Hippocampal formation (tissue), 2 donors: ENCODE measurements at places on chromosomes 4 and X.
A peak's percentile ranks its signal among the peaks of the same experiment; 100 is the strongest.

DNA sequence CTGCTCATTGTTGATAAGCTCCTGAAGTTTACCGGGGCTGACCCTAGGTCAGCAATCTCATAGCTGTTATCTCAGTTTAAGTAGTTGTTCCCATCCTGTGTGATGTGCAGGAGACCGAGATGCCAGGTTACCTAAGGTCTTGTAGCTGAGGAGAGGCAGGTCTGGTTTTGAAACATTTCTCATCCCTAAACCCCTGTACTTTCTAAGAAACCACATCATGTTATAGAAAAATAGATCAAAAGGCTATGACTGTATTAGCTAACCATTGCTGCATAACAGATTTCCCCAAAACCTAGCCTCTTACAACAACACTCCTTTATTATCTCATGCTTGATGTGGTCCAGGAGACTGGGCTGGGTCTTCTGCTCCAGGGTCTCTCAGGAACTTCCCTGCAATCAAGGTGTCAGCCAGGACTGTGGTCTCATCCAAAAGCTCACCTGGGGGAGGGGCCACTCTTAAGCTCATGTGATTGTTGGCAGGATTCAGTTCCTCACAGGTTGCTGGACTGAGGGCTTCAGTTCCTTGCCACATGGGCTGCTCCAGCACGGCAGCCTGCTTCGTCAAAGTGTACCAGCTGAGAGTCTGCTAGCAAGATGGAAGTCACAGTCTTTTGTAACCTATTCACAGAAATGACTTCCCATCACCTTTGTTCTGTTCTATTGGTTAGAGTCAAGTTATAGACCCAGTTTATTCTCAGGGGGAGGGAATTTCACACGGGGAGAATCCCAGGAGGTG lies 60.9 kb upstream of the CLCN4 start:
- no peak for DNase-seq

GRCh38 chr4:183284258-183284785 lies 35.8 kb downstream of the CLDN22 start:
- no peak for DNase-seq

DNA sequence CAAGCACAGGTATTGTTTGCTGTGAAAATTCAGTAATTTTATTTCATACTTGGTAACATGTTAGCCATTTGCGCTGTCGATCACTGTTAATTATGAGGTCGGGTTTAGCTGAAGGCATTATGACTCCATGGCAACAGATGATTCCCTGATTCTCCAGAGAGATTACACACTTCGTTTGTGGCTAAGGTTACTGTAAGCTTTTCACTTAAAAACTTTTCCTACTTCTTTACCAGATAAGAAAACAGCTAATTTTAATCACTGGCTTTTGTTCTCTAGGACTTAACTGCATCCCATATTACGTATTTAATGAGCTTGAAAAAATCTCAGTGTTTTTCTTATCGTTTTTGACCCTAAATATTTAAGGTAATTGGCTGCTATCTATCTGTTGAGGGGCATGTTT lies 2.1 kb downstream of the GSTCD start:
- no peak for DNase-seq

DNA sequence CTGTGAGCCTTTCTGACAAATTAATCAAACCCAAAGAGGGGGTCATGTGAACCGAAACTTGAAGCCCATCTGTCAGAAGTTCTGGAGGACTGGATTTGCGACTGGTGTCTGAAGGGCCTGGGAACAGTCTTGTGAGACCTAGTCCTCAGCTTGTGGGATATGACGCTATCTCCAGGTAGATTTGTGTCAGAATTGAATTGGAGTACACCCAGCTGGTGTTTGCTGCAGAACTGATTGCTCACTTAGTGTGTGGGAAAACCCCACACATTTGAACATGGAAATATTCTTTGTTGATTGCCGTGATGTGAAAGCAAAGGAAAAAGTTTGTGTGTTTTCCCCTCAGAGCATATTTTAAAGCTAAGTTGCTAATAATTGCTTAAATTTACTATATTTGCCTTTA lies 30.3 kb upstream of the TMSB15B start:
- DNase-seq = no peak

- no peak for DNase-seq
Measured at GRCh38 chr4:40401631-40402030, 66.5 kb downstream of the CHRNA9 start.

GRCh38 chrX:76147106-76147505 lies 25.8 kb upstream of the PBDC1 start:
- no peak for DNase-seq

GRCh38 chr4:124631760-124632159 lies 80.8 kb downstream of the ANKRD50 start:
- DNase-seq = no peak

- DNase-seq = no peak
Measured at GRCh38 chrX:15913146-15913545, 58.5 kb upstream of the AP1S2 start.

- no peak for DNase-seq
Measured at GRCh38 chr4:146340798-146341197, 126.5 kb downstream of the REELD1 start.

GRCh38 chr4:152266831-152267480 lies 268.9 kb downstream of the FBXW7 start:
- no peak for DNase-seq

DNA sequence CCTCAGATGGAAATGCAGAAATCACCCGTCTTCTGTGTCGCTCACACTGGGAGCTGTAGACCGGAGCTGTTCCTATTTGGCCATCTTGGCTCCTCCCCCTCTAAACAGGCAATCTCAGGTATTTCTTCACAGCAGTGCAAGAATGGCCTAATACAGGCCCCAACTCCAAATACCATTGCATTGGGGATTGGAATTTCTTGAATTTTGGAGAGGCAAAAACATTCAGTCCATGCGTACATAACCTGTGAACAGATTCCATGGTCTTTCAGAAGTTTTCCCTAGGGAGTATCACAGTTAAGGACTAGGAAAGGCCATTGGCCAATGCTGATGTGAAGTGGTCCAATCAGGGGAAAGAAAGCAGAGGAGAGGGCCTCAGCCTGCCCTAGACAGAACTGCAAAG lies 128.2 kb upstream of the NOCT start:
- no peak for DNase-seq

DNA sequence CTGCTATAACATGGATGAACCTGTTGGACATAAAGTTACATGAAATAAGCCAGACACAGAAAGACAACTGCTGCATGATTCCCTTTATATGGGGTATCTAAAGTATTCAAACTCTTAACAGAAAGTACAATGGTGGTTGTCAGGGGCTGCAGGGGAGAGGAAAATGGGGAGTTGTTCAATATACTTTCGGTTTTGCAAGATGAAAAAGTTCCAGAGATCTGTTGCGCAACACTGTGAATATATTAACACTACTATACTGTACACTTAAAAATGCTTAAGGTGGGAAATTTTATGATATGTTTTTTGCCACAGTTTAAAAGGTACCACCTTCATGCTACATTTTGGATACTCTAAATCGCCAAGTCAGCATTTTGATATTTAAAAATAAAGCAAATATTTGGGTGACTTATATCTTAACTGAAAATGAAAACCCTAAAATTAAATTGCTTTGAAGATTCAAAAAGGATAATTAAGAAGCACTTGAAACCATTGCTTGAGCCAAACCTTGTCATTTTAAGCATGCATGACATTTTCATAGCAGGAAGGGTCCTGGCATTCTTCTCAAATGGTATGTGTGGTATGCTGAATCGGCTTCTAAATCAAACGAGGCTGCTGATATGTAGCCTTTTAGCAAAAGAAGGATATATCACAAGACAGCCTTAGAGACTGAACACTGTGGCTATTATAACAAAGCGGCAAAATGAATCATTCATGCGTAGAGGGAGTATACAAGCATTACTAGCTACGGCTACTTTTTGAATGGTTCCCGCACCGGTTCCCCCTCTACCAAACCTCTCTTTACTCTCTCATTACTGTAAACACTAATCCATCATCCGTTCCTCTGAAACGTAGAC lies 607.1 kb upstream of the DIPK2B start:
- no peak for DNase-seq

DNA sequence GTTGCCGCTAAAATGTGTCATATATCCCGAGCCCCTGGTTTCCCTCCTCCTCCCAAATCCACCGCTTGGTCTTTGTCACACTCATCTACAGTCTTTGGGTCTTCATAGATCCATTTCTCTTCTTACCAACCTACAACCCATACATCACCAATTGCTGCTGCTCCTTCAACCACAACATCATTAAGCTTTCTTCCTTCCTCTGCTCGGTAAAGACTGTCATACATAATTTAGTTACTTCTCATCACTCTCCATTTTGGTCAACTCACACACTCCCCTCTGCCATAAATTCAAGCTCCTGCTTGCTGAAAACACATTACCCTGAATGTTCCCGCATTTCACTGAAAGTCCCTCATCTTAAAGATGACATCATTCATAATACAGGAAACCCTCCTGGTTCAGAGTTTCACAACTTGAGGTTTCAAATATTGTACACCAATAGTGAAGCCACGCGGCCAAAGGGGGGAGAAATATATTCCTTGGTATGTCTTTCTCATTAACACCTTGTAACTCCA lies 1.7 kb upstream of the DCTD start:
- no peak for DNase-seq

DNA sequence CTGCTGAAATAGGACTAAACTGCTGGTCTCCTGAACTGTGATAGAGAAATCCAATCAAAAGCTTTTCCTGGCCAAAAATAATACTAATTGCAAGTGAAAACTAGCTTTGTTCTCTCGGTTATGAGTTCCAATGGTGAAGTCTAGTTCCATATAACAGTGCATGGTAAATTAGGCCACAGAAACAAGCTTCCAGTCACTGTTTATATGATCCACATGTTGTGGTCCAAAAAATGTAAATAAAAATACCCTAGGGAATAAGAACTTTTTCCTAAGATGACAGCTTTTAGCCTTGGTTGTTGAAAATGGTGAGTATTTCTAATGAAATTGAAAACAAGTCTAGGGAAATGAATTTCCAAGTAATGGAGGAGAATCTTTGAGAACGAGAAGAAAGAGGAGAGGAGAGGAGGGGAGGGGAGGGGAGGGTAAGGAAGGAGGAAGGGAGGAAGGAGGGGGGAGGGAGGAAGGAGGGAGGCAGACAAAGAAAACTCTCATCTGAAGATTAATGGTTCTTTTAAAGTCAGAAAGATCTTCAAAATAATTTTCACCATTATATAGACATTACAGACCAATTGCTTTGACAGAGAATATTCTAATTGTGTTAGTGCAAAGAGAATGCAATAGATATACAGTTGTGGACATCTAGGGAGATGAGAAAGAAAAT lies 26.1 kb downstream of the PALLD start:
- DNase-seq = no peak

DNA sequence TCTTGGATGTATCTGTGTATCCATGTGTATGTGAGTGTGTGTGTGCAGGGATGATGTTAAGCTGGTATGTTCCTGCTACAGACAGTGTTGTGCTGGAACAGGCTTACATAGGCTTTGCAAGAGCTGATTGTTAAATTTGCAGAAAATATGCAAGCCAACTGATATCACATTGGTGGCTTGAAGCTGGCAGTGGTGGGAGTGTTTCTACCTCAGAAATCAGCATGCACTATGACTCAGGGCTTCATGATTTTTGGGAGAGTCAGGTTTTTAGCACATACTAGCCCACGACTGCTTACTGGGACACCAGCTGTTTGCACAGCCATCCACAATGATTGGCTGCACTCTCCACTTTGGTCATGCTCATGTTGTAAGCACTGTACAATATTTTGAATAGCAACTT lies 261.8 kb downstream of the DHX15 start:
- peak; percentile 12 for DNase-seq

GRCh38 chr4:2042204-2042946 lies 16.8 kb upstream of the NAT8L start:
- DNase-seq = no peak

- no peak for DNase-seq
Measured at GRCh38 chr4:186404562-186405134, 138.7 kb downstream of the F11 start.

DNA sequence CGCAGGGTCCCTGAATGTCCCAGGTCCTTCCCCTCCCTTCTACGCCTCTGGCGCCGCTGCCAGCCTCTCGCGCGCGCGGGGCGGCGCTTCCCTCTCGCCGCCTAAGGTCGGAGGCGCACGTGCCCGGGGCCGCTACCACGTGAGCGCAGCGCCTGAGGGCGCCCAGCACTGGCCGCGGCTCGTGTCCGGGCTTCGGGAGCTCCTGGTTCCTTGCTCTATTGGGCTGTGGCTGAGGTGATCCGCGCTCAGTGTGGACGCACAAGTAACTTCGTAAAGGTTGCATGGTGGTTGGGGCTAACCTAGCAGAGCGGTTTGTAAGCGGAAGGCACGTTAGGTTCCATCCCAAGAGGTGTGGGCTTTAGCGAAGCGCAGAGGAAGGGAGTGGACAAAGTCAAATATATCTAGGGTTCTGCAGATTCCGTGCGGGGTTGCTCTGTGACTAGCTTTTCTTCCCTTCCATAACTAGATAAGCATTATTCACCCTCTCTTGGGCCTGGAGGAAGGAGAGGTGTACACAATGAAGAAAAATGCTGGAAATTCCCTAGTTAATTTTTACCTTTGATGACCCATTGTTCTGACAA lies 1.8 kb downstream of the TLL1 start:
- no peak for DNase-seq
